ENCODE measurements at places on chromosomes 7 and 10.
A peak's percentile ranks its signal among the peaks of the same experiment; 100 is the strongest.

GRCh38 chr10:21515361-21516241 lies 9.9 kb downstream of the SKIDA1 start:
- DNase-seq = peak; percentile 49

DNA sequence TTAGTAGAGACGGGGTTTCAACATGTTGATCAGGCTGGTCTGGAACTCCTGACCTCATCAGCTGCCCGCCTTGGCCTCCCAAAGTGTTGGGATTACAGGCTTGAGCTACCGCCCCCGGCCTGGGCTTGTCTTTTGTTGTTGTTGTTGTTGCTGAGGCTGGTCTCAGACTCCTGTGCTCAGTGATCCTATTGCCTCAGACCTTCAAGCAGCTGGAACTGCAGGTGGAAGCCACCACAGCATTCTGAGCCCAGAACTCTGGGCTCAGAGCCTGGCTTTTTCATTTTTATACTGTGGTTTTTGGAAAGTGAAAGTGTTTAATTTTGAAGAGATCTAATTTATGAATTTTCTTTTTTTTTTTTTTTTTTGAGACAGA lies 16.2 kb upstream of the DNAJB6 start:
- DNase-seq = no peak

DNA sequence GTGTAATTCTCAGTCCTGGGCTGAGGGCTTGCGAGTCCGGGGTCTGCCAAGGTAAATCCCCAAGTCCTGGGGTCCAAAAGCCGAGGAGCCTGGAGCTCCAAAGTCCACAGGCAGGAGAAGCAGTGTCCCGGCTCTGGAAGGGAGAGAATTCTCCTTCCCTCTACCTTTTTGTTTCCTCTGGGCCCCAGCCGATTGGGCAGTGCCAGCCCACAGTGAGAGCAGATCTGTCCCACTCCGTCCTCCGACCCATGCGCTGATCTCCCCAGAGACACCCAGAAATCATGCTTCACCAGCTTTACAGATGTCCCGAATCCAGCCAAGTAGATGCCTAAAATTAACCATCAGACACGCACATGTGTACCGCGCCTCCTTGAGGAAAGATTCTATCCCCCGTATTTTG lies 8.1 kb upstream of the VIPR2 start:
- DNase-seq = peak; percentile 11

DNA sequence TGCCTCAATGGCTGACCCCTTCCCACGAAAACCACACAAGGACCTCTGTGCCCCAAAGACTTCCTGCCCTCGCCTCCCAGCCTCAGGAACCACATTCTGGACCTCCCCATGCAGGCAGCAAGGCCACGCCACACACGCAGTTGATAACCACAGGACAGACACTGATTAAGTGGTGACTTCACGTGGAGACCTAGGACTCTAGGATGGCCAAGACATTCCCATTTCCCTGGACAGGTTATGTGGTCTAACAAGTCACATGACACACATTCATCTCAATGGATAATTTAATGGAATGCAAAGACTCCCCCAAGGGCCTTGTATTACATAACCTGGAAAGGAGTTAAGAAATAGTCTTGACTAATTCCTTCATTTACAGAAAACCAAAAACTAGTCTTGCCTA lies 110.2 kb downstream of the LARP4B start:
- peak; percentile 23 for DNase-seq

DNA sequence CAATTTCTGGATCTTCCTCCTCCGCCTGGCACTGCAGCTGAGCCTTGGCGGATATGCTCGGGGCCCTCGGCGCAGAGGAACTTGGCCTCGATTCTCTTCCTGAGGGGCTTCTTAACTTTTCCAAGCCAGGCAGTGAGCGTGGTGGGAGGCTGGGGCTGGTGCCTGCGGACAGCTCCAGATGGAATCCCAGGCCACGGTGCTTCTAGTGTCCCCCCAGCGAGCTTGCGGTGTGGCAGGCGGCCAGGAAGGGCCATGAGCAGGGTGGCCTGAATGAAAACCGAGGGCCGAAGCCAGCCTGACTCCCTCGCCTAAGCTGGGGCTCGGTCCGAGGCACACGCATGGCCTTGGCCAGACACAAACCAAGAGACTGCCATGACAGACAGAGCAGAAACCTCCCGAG lies 31.3 kb downstream of the RCC1L start:
- no peak for DNase-seq

GRCh38 chr7:74202841-74203556 lies 6.8 kb upstream of the LAT2 start:
- DNase-seq = peak; percentile 63
